ENCODE measurements at places on chromosomes 2 and 18. TPM values are rescaled to one million over a fixed set of nuclear protein-coding genes. Genes with fewer than 3 reads are reported as not detected.

DNA sequence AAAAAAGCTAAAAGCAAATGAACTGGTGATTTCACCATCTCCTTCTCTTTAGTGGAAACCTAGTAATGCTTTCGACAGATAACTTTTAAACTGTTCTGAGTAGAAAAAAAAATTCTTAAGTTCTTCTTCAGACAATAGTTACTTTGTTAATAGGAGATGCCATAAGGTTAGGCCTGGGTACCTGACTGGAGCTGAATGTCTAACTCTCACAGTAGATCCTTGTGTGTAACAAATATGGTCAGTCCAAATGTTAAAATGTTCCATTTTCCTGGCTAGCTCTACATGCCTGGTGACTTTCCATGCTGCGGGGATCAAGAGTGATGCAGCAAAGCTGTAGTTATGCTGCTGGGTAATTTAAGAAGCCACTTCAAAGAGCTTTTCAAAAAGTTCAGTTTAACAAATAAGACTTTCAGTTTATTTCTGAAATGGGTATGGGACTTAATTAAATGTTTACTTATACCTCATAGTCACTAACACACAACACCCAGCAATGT, 264.0 kb upstream of the SESTD1 start:
- DNase-seq, result no peak
- no peak overlapping the region for H3K27ac ChIP-seq
- no peak overlapping the region for H3K4me3 ChIP-seq
- no peaks in the 10 kb centered on the region for H3K27me3 ChIP-seq

DNA sequence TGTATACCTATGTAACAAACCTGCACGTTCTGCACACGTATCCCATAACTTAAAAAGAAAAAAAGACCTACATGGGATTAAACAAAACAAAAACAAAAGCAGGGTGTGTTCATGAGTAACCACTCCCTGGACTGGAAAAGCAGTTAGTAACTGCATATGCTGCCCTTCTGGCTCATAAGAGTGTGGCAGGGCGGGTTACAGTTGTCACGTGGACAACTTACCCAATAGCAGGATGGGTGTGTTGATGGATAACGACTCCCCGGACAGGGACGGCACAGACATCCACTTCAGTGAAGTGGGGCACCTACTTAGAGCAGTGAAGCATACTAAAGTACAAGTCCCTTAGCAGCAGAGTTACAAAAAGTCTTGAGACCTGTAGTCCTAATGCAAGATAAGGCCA, 136.7 kb downstream of the CCBE1 start:
- no peak overlapping the region for H3K4me3 ChIP-seq
- H3K36me3 ChIP-seq, result no peaks in the 10 kb centered on the region
- H3K27ac ChIP-seq, result no peak overlapping the region
- no peaks in the 10 kb centered on the region for H3K27me3 ChIP-seq
- no peaks in the 10 kb centered on the region for H3K4me1 ChIP-seq
- no peak for DNase-seq

Gene GAREM2
- total RNA-seq, result 6.5 TPM

DNA sequence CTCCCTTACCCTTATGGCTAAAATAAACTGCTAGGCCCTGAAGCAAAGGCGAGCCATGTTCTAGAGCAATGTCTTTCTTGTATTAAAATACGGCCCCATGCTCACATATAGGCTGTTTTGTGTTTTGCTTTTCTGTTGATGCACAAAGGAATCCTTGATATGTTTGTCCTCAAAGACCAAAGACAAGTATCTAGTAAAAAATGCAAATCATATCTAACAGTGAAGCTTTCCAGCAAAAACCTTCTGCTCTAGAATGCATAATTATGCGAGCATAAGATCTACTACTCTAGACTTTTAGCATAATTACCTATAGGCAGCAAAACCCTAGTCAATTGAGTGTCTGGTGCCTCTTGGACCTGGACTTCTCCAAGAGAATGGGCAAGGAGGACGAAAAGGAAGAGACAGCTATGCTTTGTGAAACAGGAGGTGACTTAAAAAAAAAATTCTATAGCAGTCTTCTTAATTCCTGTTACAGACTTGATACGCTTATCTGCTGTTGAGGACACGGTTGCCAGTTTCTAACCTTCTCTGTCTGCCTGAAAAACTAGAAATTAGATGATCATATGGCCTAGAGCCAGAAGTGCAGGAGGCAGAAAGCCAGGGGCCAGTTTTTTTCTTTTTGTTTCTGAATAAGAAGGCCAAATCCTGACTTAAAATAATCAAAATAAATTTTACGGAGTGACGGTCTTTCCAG, 1.5 kb upstream of the AMMECR1L start:
- H3K27me3 ChIP-seq, result no peaks in the 10 kb centered on the region
- peaks cover 4% of the 10 kb centered on the region for H3K36me3 ChIP-seq
- H3K27ac ChIP-seq, result peak overlapping the region; percentile 66
- H3K4me1 ChIP-seq, result peaks cover 26% of the 10 kb centered on the region
- DNase-seq, result no peak

- no peak overlapping the region for H3K4me3 ChIP-seq
- H3K27ac ChIP-seq, result peak overlapping the region; percentile 88
- peaks cover 22% of the 10 kb centered on the region for H3K4me1 ChIP-seq
These were observed 96.8 kb downstream of the STPG4 start for GRCh38 chr2:47058003-47058931.

- H3K36me3 ChIP-seq, result no peaks in the 10 kb centered on the region
- no peaks in the 10 kb centered on the region for H3K4me1 ChIP-seq
- H3K27ac ChIP-seq, result no peak overlapping the region
- no peak overlapping the region for H3K4me3 ChIP-seq
- no peaks in the 10 kb centered on the region for H3K27me3 ChIP-seq
These were observed 169.0 kb downstream of the PRPF40A start for GRCh38 chr2:152548111-152548875.

Gene AAK1
- 243 TPM for total RNA-seq

DNA sequence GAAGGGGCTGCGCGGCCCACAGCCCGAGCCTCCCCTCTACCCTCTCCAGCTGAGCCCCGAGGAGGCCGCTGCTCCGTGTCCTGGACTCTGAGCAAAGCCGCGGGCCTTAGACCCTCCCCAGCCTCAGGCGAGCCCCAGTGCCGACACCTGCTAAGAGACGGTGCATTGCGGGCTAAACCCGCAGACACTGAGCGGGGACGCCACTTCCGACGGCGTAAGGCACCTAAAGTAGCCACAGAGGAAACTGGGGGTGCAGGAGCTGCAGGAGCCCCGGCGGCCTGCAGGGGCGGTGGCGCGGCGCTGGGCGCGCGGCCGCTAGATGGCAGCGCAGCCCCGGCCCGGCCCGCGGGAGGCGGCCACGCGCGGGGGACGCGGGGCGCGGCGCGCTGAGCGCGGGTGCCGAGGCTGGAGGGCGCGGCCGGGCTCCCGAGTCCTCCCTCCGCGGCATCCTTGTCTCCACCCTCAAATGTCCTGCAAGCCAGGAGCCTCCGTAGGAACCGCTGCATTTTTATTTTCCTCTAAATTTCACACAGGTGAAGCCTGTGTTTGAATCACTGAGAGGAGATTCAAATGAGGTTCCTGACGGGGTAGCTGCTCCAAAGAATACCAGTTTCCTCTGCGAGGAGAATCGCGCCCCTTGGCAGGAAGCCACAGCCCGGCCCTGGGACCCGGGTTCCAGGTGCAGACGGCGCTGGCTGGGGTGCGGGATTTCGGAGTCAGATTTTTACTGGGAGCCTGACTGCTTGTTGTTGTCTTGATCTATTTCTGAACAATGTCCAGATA, 650.5 kb downstream of the GALR1 start:
- H3K4me1 ChIP-seq, result peaks cover 5% of the 10 kb centered on the region
- H3K27me3 ChIP-seq, result peaks cover 15% of the 10 kb centered on the region
- H3K27ac ChIP-seq, result no peak overlapping the region

DNA sequence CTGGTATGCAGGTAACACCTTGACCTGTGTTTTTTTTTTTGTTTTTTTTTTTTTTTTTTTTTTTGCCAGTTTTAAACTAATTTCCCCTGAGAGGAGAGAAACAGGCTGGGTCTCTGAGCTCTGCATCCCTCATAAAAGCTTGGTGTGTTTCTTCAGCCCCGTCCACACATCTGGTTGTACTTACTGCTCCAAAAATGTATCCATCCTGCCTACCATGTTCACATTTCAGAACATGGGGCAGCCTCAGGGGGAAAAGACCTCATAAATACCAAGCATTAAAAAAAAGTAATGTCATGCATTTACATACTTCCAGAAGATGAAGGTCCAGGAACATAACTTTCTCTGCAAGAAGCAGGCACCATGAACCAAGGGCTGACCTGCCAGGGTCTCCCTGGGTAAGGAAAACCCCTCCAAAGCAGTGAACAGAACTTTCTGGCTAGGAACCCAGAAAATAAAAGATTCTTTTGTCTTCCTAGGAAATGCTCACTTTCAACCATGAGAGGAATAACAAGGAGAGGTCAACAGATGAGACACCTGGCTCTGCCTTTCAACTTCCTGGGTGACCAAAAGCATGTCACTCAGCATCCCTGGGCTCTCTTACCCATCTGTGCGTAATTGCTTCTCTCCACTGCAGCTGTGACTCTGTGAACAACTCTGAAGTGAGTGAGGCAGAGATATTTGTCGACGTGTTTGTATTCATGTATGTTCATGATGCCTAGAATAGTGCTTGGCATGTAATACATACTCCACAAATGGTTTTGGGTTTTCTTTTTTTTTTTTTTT, 118.6 kb downstream of the MCFD2 start:
- H3K27ac ChIP-seq, result no peak overlapping the region
- no peaks in the 10 kb centered on the region for H3K4me1 ChIP-seq
- H3K27me3 ChIP-seq, result peaks cover 11% of the 10 kb centered on the region
- peaks cover 4% of the 10 kb centered on the region for H3K36me3 ChIP-seq
- H3K4me3 ChIP-seq, result no peak overlapping the region
- no peak for DNase-seq
